Fibroblast of skin of left quadriceps (primary cell): ENCODE measurements at places on chromosomes 5 and 9.

- no peak for DNase-seq
Measured at GRCh38 chr5:173733831-173734501, 117.5 kb upstream of the BOD1 start.

DNA sequence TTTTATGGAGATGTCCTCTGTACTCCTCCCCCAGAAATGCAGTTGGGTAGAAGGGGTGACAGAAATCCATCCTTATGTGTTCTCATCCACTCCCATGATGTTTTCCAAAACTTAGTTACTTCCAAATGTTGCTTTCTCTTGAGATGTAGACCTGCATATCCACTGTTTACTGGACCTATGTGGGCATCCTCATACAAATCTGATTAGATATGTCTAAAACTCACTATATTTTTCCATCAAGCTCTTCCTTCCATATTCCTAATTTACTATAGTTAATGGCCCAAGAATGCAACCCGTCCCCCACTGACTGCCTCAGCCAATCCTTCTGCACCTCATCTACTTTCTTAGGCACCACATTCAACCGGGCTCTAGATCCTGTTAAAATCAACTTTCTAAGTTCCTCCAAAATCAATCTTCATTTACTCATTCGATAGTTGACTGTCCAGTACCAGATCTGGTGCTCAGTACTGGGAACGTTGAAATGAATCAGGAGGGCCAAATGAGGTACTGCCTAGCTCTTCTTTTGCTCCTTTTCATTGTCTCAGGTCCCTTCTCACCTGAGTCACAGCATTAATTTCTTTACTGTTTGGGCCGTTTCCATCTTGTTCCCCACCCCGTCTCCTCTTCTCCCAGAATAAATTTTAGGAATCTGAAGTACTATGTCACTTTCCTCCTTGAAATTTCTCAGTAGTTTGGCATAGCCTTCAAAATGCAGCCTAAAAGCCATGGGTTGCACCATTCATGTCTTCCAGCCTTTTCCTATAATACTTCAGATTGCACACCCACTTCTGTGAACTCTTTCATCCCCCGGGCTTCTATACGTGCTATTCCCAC, 7.9 kb downstream of the PLK2 start:
- DNase-seq, result no peak

DNA sequence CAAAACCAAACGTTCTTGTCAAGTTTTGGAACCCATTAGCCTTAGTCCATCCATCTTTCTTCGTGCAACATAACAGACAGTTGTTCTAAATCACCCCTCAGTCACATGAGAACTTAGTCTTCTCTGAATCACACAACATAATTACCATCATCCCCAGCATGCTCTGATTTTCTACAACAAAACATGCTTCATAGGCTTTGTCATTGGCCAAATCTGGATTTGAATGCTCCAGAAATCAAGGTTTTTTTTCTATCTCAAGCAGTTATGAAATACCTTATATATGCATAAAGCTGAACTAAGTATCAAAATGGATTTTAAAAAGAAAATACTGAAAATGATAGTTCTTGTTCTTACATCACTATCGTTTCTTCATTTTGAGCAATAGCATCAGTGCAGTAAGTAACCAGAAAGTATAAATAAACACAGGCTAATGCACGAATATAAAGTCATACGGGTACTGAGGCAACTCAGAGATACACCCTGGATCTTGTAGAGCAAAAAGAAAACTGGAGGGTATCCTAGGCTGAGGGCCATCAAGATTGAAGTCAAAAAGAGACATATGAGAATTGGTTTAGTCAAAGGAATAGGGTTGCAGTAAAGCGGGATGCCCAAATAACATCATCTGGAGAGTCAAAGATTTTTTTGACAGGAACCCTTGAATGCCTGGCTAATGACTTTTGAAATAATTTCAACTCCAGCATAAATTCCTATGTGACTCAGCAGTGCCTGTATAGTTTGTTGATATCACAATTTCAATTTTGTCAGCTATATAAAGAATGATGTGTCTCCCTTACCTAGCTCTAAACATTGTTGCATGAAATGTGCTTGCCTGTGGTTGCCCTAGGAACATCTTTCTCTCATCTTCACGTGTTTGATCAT, 164.7 kb downstream of the ADAMTSL1 start:
- no peak for DNase-seq

- no peak for DNase-seq
Measured at GRCh38 chr5:149869411-149869821, 75.2 kb downstream of the PDE6A start.

GRCh38 chr5:60436518-60436917, 263.4 kb downstream of the DEPDC1B start:
- DNase-seq, result no peak

- DNase-seq, result no peak
Measured at GRCh38 chr9:95732802-95733688, 142.4 kb upstream of the ERCC6L2 start.

DNA sequence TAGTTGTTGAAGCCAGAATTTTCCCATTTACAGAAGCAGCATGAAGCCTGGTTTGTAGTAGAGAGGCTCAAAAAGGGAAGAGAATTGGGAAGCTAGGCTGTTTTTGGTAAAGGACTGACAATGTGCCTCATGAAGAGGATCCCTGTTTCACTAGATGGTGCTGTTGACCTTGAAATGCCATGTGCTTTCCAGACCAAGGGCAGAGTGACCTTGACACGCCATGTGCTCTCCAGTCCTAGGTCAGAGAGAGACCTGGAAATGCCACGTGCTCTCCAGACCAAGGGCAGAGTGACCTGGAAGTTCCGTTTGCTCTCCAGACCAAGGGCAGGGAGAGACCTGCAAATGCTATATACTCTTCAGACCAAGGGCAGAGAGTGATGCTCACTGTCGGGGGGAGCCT, 32.0 kb downstream of the UNC13B start:
- no peak for DNase-seq

DNA sequence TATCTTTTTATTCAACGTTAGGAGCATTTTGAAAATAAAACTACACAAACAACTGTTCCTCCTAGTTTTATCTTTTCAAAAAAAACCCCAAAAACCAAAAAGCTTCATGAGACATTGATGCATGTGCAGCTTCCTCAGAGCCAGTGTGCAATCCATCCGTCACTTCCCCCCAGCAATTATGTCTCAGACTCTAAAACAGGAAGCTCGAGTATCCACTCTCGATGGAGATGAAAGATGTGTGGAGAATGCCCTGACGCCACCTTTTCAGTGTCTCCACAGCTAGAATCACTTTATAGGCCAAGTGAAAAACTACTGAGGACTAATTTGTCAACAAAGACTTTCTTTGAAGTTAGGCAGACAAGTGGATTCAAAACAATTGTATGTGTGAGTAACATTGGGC, 408.9 kb upstream of the SMARCA2 start:
- no peak for DNase-seq

- DNase-seq, result no peak
Measured at GRCh38 chr5:158303883-158304282, 444.9 kb upstream of the CLINT1 start.

DNA sequence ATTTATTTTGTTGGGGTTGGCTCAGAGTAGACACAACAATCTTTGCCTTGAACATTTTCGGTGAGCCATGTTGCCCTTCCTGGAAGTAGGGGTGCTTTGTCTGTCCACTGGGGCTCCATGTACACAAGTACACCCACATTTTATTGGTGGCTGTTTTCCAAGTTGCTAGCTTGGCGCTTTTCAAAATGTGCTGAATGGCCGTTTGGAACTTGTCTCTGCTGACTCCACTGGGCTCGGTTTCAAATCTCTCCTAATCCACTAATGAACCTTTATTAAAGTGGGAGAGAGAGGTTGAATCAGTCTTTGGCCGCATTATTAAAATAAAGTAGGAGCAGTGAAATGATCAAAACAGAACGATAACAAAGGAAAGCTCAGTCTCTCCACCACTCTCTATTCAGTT, 64.6 kb upstream of the TAF11L2 start:
- no peak for DNase-seq

GRCh38 chr9:114397219-114397847, 9.6 kb upstream of the AKNA start:
- no peak for DNase-seq

- DNase-seq, result no peak
Measured at GRCh38 chr9:4277531-4277991, 22.3 kb downstream of the GLIS3 start.
